Thoracic aorta (tissue), 2 donors: ENCODE measurements at places on chromosomes 3 and 15.

DNA sequence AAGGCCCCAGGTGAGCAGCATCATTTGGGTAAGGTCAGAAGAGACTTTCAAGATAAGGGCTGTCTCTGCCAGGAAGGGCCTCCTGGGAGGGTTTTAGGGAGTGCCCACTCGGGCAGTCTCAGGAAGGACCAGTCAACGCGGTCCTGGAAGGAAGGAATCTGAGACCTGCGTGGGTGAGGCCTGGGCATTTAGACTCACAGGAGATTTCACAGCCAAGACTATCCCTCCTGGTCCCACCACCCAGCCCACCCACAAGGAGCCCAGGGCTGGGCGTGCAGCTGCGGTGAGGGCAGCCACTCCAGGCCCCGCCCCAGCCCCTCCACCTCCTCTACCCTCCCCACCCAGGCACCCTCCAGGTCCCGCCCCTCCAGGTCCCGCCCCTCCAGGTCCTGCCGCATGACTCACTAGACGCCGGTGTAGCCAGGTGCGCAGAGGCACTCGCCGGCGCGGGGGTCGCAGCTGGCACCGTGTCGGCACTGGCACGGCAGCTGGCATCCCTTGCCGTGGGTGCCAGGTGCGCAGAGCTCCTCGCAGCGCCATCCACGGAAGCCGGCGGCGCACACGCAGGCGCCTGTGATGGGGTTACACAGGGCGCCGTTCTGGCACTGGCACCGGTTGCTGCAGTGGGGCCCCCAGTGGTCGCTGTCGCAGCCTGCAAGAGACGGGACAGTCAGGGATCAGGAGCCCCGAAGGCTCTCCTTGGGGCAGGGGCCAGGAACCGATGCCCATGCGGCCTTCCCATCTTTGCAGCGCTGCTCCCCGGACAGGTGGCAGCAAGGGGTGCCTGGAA lies 112.7 kb downstream of the RAB11A start:
- no peak for DNase-seq

GRCh38 chr15:94083467-94084052 lies 147.8 kb upstream of the MCTP2 start:
- no peak for DNase-seq

DNA sequence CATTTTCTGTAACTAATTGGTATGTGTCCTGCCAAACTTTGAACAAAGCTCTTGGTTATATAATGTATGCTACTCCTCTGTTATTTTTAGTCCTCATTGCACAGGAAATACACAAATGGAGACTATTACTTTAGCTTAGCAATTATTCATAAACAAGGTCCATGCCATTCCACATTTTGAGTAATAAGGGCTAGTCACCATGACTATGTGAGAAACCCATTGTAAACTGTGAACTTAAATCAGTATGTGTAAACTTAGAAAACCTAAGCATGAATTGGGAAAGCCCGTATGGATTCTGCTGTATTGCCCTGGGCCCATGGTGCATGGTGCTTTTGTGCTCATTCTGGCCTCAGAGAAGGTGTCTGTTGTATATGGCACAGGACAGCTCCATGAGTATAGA lies 100.3 kb downstream of the HCN4 start:
- DNase-seq, result no peak

DNA sequence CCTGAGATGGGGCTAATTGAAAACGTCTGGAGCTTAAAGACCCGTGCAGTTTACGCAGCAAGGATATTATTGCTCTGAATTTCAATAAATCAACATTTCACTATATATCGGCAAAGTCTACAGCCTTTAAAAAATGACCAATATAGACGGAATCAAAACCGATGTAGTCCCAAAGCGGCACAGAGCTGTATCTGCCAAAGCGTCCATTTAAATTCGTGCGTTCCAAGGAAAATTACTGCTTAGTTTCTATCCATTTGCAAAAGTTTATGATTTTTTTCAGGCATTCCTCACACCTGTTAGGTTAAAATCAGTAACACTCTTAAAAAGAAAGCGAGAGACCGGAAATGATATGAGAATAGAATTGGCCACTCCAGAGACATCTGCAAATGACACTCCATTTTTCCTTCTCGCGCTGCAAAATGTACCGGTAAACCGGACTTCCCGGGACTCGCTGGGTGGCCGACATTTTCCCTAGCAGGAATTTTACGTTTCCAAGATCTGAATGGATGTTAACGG lies 777 bp upstream of the EIF4A2 start:
- DNase-seq, result no peak

- DNase-seq, result no peak
Measured at GRCh38 chr15:72820278-72820677, 36.7 kb upstream of the ADPGK start.

- no peak for DNase-seq
Measured at GRCh38 chr3:43221076-43221475, 65.3 kb upstream of the SNRK start.

DNA sequence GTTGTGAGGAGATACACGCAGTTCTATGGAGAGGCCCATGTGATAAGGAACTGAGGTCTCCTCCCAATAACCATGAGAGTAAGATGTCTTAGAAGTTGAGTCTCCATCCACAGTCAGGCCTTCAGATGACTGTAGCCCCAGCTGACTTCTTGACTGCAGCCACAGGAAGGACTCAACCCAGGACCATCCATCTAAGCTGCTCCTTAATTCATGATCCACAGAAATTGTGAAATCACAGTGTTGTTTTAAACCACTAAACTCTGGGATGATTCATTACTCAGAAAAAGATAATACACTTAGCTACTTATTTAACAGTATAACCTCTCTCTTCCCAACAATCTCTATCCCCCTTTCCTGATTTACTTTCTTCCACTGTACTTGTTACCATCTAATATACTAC lies 173.3 kb downstream of the ALDH1A2 start:
- DNase-seq, result no peak

DNA sequence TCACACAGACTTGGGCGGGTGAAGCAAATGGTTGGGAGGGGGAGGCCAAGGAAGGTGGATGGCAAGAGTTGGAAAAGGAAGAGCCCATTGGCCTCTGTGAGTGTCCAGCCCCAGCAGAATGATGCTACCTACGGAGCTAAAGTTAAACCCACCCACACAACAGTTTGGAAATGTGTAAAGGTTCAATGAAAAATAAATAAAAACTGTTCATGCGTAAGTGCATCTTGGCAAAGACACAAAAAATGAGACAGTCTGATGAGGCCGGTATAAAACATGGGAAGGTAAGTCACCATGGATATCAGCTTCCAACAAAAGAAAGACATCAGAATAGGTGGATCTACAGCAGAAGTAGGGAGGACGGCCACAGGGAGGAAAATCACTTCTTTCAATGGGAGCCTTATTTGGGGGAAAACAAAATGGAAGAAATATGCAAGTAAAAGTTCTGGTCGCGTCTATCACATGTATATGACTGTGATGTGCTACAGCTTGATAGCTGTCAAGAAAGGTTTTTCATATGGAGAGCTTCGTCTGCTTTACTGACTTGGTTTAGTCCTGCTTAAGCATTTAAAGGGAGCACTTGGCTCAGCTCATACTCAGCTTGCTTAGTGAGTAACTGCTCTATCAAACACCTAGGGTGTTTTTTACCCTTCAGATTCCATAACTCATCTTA lies 82.8 kb downstream of the TIGIT start:
- DNase-seq, result no peak

- no peak for DNase-seq
Measured at GRCh38 chr3:136745916-136746315, 6.3 kb downstream of the STAG1 start.

DNA sequence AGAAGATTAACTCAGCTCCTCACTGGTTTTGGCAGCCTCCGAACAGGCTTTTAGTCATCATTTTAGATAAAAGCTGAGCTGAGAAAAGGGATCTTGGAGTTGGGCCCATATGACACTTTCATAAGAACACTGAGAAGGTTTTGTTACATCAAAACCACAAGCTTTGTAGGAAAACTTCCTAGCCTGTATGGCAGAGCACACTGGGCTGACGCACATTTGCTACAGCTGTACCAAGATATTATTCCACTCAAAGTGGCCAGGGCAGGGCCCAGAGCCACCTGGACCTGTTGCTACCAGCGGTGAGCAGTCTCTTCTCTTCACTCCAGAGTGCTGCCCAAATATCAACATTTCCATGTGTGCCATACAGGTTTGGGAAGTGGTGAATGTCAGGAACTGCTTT lies 160.5 kb upstream of the CCDC54 start:
- DNase-seq, result no peak
